ENCODE measurements at places on chromosomes 4 and X. TPM values are rescaled to one million over a fixed set of nuclear protein-coding genes. Genes with fewer than 3 reads are reported as not detected.

The ZNF41 gene
- 7.8 TPM for polyA plus RNA-seq

The SYTL4 gene
- polyA plus RNA-seq = 61.1 TPM

The SPATA4 gene
- polyA plus RNA-seq = 0.06 TPM

The CHRDL1 gene
- polyA plus RNA-seq = 3.8 TPM

The SPATA18 gene
- polyA plus RNA-seq = 0.77 TPM

The NAA11 gene
- polyA plus RNA-seq = not detected

The DAPP1 gene
- 0.34 TPM for polyA plus RNA-seq

DNA sequence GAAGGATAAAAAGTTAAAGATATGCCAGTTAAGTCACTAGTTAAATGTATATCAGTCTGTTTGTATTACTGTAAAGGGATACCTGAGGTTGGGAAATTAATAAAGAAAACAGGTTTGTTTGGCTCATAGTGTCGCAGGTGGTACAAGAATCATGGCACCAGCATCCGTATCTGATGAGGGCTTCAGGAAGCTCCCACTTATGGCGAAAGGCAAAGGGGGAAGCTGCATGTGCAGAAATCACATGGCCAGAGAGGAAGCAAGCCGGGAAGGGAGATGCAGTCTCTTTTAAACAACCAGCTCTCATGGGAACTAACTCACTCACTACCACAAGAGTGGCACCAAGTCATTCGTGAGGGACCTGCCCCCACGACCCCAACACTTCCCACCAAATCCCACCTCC, 91.9 kb upstream of the SH3RF1 start:
- DNase-seq = no peak

- no peak for DNase-seq
Observed at GRCh38 chrX:130118441-130119311, 8.4 kb upstream of the ELF4 start.

- no peak for DNase-seq
Observed at GRCh38 chr4:80171251-80171650, 26.1 kb upstream of the PRDM8 start.

GRCh38 chr4:183443655-183444213, 702 bp upstream of the CDKN2AIP start:
- DNase-seq = no peak

DNA sequence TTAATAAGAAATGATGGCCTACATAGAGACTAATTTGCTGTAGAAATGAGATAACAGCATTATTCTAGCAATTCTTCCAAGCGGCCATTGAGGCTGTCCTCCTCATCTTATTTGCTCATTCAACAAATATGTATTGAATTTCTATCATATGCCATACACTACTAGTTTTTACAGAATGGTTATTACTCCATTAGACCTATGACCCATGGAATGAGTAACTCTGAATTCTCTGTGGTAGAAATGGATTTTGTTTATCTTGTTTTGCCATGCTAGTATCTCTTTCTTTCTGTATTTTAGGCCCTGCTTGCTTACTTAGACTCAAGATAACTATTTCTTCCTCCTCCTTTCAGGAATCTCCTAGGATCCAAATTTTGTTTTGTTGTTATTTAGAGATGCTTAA, 103.5 kb downstream of the RPA4 start:
- DNase-seq = no peak

GRCh38 chr4:150682126-150682525, 100.2 kb downstream of the MAB21L2 start:
- no peak for DNase-seq

- DNase-seq = no peak
Observed at GRCh38 chr4:101865501-101866062, 75.1 kb downstream of the BANK1 start.

DNA sequence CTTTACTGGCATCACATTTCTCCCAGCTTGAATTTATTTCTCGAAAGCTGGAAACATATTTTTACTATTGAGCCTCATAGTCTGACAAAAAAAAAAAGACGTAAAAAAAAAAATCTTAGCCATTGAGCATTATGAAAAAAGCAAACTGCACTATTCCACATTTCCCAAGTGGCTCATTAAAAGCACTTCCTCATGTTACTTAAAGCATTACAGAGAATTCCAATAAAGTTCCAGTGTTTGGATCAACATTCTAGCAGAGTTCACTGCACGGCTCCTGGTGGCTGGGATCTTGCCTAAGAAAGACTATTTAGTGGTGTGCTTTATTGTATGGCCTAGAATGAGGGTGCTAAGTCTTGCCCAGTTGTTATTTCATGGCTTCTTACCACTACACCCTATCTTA, 476.2 kb downstream of the PPARGC1A start:
- DNase-seq = no peak

DNA sequence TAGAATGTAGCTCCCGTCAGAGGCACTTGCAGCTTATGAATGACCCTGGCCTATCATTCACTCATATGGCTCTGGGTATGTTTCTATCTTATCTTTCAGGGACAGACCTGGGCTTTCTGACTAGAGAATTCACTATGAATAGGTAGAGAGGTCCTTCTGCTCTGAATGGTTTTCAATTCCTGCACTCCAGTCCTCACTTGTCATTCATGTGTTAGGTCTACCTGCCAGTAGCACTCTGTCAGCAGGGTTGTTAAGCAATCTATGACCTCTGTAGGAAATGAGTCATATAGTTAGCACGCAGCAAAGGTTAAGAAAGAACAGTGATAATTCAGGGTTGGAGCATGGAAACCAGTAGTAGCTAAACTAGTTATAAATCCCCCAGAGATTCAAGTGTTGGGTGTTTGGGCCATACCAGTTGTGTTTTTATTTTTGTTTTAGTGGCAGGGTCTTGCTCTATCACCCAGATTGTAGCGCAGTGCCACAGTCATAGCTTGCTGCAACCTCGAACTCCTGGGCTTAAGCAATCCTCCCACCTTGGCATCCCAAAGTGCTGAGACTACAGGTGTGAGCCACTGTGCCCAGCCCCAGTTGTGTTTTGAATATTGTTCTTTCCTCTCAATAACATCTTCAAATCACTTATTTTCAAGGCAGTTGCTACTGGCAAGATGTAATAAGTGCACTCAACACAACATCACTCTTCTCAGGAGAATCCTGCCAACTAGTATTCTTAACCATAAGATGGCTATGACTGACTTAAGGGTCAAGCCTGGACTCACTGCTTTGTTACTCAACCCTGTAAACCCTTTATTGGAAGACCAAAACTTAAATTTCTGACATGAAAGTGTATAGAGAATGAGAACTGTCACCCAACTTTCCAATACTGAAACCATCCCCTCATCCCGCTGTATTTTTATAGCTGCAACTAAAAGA, 25.1 kb downstream of the ARL13A start:
- no peak for DNase-seq

GRCh38 chr4:39497909-39498726, 29.1 kb downstream of the UGDH start:
- DNase-seq = no peak

GRCh38 chr4:33104273-33104672, 2384.1 kb downstream of the PCDH7 start:
- no peak for DNase-seq
